ENCODE measurements at places on chromosomes 3 and 15.
A peak's percentile ranks its signal among the peaks of the same experiment; 100 is the strongest.

GRCh38 chr15:73246898-73247297 lies 121.9 kb downstream of the HCN4 start:
- no peak for DNase-seq

DNA sequence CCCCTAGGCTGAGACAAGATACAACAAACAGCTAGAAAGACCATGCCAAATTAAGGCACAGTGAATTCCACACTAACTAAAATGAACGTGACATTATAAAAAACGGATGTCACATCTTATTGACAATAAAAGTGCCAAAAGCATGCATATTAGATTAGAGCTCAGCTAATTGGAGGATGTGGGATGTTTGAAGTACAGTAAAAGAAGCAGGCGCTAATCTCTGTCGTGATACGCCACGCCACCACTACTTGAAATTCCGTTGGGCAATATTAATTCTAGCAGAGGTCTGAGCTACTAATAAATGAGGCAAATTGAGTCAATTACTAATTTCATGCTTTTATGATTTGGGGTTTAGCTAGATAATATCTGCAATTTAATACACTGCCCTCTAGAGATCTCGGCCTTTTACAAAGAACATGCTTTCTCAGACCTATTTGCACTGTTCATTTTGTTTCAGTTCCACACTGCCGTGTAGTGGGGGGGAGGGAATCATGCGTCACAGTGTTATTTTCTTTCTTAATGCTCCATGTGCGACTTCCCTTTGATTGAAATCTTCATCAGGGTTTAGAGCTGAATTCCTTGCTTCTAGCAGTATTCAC lies 52.9 kb upstream of the ROBO2 start:
- no peak for DNase-seq

DNA sequence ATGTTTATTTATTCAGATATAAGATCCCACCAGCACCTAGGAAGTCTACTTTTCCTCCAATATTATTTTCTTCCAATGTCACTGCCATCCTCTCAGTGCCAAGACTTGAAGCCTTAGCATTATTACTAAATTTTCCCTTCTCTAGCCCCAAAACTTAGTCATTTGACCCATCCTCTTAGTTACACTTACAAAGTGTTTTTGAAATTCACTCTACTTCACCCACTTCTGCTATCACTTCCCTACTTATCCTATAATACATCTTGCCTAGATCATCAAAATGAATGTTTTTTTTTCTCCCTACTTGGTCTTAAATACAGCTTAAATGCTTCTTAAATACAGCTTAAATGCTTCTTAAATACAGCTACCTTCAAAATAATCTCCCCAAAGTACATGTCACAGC lies 376.6 kb downstream of the RSL24D1 start:
- DNase-seq, result no peak

- no peak for DNase-seq
Observed at GRCh38 chr15:51647128-51647562, 24.6 kb upstream of the DMXL2 start.

DNA sequence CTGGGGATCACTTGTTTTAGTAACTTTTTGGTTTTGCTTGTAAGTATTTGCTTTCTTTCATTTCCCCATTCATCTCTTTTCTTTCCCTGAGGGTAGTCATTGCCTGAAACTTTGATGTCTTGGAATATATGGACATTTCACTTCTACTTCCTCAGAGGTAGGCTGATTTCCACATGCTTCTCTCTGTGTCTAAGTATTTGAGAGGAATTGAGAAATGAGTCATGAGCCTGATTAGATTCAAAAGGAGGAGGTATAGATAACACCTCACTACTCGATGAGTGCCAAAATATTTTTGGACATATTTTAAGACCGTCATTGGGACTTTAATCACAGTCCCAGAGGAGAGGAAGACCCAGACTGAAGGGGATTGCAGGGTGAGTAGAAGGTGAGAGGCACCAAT lies 480.1 kb upstream of the SGO1 start:
- DNase-seq, result no peak

DNA sequence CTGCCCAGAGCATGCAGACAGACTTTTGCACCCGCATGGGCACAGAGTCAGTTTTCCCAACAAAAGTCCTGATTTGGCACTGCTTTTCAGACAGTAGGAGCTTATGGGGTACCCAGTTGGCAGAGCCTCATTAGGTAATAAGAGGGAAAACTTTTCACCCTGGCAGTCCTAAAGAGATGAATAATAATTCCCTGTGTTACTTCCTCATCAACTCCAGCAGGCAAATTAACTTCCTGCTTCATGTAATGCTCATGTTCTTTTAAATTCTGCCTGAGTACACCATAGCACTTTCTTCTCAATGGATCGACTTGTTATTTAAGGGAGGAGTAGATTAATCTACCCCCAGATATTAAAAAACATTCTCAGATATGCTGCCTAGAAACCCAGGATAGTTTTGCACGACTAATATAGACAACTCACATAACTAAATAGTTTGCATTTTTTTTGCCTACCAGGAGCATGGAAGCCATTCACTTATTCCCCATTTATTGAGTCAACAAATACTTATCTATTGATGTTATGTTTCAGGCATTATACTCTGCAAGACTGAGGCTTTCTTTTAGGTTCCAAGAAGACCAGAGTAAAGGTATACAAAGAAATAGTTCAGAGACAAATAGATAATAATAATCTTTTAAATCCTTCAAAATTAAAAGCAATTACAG lies 214.5 kb downstream of the KCNMB2 start:
- DNase-seq, result no peak

- no peak for DNase-seq
Observed at GRCh38 chr3:24145981-24146822, 201.1 kb downstream of the NR1D2 start.

- DNase-seq, result peak; percentile 46
Observed at GRCh38 chr3:48088056-48088748, 72.0 kb upstream of the MAP4 start.
